ENCODE measurements at places on chromosomes 7 and 10. TPM values are rescaled to one million over a fixed set of nuclear protein-coding genes. Genes with fewer than 3 reads are reported as not detected.

DNA sequence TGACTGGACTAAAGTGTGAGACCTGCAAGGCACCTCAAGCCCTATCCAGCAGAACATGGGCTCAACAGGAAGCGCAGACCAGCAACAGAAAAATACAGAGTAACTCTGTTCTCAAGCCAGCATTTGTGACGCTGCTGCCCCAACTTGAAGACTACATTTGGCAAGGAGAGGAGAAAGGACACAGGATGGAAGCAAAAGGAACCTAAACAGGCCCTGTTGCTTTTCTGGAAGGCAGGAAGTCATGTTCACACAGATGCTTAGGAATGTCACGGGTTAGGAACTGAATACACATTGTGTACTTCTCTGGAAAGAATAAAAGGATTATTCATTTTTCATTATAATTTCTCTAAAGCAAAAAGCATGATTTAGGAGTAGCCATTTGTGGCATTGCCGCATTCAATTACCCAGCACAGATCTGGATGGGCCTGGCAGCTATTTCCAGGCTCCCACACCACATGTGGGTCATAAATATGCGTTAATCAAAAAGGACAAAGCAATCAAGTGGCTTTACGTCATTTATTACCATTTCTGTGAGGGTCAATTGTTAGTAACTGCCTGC, 19.8 kb upstream of the TOMM7 start:
- DNase-seq, result no peak

DNA sequence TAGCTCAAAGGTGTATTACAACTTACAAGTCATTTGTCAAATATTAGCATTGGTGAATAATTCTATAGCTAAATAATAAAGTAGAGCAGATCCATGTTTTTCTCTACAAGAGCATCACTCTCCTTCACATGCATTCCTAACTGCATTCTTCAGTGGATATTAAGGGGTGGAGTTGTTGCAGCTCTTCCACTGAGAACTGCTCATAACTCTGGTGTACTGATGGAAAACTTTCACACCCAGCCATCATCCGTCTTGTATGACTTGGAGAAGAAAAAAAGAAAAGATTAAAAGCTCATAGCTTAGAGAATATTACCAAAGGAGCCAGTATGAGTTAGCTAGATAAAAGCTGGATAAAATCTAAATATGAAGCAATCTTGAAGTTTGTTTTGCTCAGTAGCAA, 10.2 kb upstream of the FAM13C start:
- DNase-seq, result no peak

Gene VWA2
- 2.5 TPM for total RNA-seq

- peak; percentile 57 for DNase-seq
Measured at GRCh38 chr10:63798599-63799498, 277.6 kb downstream of the REEP3 start.

Gene STAG3
- 0.33 TPM for total RNA-seq

Gene MRC1
- not detected for total RNA-seq

DNA sequence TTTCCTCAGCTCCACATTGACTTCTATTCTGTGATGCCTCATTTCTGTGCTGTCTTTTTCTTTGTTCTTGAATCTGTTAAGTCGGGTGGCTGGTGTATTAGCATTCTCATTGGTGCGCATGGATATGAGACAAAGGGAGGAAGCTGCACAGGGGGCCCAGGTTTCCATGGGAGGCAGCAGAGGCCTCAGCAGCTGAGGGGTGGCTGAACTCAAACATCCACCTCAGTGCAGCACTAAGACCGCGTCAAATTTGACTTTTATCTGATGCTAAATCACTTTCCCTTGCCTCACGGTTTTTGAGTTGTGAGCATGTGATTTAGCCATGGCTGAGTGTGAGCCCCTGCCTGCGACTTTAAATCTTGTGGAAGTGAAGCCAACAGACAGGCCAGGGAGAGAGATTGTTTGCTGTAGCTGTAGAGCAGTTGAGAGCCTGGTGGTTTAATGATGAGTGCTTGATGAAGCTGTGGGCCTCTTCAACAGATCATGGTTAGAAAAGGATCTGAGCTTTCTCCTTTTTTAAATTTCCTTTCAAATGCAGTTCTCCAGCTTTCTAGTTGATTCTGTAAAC, 193.3 kb upstream of the ZNF804B start:
- no peak for DNase-seq

Gene ZNF365
- 13.0 TPM for total RNA-seq

Gene NPC1L1
- not detected for total RNA-seq

- DNase-seq, result peak; percentile 45
Measured at GRCh38 chr7:121500360-121501058, 104.4 kb upstream of the FAM3C start.
